Left forelimb (tissue), 1 donor: ENCODE measurements at places on chromosomes 16 and 17.

- no peak for DNase-seq
These were observed 4.3 kb downstream of the RHBDF1 start for GRCh38 chr16:67884-68789.

DNA sequence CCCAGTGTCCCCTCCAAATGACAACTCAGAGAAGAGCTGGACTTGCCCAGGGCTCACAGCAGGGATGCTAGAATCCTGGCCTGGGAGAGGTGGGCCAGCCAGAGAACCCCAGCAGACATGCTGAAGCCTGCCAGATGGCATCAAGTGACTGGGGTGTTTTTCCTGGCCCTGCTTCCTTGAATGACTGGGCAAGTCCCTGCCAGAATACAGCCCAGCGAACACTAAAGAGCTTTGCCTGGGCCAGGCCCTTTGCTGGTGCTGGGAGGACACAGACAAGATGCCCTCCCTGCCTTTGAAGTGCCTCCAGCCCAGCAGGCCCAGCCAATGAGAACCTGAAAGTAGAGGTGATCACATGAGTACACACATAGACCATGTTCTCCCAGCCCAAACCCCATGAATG, 11.5 kb downstream of the ZNF319 start:
- peak; percentile 63 for DNase-seq

- DNase-seq = no peak
These were observed 22.5 kb downstream of the RAB11FIP4 start for GRCh38 chr17:31413874-31414549.

DNA sequence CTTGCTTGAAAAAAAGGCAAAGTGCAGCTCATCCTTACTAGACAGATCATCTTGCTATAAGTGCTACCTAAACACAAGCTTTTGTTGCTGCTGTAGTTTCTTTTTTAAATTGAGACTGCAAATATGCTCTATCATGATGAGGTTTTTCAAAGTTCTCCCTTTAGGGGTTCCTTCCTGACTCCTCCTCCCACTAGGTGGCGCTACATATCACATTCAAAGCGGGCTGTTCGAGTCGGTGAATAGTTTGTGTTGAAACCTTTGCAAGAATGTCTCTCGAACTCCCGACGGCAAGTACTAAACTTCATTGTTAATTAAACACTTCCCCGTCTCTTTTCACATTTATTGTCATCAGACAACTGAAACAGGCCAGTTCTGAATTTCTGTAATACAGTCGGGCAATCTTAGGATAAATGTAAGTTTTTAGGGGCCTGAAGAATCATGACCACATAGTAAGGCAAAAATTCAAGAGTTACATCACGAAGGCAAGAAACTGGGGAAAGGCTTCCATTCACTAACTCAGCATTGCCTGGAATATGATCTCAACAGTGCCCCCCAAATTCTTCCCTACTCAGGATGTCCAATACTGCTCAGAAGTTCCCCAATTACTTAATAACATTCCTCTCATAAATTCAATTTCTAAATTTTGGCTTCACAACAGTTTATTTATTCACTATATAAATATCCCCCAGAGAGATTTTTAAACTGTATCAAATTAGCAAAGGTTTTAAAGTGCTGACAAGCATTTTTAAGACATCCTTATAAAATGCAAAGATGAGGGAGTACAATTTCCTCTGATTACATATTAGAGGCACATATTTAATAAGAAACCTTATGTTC, 6.7 kb downstream of the HS3ST3A1 start:
- DNase-seq = peak; percentile 71

GRCh38 chr16:68506331-68507053, 32.6 kb upstream of the ZFP90 start:
- DNase-seq = no peak

DNA sequence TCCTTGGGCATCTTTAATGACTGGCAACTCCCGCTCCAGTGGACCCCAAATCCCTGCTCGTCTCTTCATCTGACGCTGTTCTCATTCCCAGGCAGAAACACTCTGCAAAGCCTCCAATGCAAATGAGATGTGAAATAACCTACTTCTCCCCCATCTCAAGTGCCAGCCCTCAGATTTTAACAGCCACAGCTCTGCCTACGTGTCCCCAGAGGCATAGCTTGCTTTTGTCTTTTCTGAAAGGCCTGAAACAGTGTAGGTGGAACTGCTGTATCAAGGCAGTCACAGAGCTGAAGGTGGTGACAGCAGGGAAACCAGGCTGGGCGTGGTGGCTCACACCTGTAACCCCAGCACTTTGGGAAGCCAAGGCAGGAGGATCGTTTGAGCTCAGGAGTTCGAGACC, 14.7 kb downstream of the RPH3AL start:
- DNase-seq = no peak

- DNase-seq = no peak
These were observed 383.0 kb downstream of the PMP22 start for GRCh38 chr17:14882131-14882530.

GRCh38 chr16:5865236-5865635, 767.6 kb upstream of the EEF2KMT start:
- DNase-seq = no peak

- DNase-seq = no peak
These were observed 25.0 kb downstream of the MRC2 start for GRCh38 chr17:62652251-62653001.

DNA sequence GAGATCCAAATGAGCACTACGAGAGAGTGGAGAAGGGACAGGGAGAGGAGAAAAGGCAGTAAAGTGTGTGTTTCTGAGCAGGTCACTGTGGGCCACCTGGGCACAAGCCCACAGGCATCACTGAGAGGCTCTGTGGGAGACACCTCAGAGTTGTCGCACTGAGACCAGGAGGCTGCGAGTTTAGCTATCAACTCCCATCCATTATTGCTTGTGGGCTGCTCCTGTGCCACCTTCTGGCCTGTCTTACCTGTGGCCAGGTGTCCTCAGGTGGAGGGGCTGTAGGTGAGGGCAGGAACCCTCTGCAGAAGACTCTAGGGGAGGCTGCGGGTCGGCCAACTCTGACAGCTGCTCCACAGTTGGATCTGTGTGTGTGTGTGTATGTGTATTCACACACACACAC, 2.5 kb upstream of the PRR29 start:
- DNase-seq = no peak

DNA sequence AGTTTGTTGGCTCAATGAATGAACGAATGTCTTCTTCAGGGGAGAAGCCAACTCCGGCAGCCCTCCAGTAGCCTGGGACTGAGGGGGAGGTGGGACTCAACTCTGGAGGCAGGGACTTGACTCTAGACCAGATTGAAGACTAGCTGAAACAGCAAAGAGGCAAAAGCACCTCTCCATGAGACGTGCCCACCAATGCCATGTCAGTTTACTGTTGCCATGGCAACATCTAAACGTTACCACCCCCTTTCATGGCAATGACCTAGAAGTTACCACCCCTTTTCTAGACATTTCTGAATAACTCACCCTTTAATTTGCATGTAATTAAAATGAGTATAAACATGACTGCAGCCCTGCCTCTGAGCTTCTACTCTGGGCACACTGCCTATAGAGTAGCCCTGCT, 91.8 kb downstream of the ASIC2 start:
- no peak for DNase-seq

- DNase-seq = no peak
These were observed 129.7 kb upstream of the GSE1 start for GRCh38 chr16:85483424-85483823.

DNA sequence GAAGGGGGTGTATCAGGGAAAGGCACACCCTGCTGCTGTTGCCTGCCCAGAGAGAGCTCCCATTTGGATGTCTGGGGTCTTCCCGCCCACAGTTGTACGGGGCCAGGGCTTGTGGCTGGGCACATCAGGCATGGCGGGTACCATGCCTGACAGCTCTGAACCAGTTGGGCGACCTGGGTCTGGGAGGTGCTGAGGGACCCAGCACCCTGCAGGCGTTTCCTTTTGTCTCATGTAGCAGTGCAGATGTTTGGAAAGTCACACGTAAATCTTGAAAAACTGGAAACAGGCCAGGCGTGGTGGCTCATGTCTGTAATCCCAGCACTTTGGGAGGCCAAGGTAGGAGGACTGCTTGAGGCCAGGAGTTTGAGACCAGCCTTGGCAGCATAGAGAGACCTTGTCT, 8.4 kb upstream of the JPT2 start:
- no peak for DNase-seq

- DNase-seq = peak; percentile 81
These were observed 39.4 kb upstream of the RAI1 start for GRCh38 chr17:17641621-17642409.

DNA sequence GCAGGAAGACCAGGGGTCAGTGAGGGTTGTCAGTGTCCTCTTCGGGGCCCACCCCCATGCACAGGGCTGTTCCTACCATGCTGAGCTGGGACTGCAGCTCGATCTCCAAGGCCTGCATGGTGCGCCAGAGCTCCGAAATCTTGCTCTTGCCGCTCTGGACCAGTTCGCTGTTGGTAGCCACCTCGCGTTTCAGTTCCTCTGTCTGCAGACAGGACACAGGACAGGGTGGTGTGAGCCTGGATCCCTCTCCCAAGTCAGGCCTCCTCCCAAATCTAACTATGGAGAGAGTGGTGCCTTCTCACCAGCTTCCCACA, 90.9 kb downstream of the GOSR1 start:
- DNase-seq = no peak

DNA sequence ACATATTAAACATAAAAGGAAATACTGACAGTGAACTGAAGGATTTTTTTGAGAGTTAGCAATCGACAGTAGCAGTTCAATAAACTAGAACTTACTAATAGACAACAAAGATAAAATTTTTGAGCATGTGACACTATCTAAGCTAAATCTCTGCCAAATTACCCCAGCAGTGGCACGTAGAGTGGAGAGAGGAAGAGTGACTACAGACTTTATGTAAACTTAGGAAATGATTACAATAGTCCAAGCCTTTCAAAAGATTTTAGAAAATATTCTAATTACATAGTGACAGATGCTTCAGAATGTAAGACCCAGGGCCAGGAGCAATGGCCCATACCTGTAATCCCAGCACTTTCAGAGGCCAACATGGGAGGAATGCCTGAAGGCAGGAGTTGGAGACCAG, 52.4 kb downstream of the CFDP1 start:
- DNase-seq = no peak

- no peak for DNase-seq
These were observed 396 bp upstream of the HOXB7 start for GRCh38 chr17:48611213-48611612.

DNA sequence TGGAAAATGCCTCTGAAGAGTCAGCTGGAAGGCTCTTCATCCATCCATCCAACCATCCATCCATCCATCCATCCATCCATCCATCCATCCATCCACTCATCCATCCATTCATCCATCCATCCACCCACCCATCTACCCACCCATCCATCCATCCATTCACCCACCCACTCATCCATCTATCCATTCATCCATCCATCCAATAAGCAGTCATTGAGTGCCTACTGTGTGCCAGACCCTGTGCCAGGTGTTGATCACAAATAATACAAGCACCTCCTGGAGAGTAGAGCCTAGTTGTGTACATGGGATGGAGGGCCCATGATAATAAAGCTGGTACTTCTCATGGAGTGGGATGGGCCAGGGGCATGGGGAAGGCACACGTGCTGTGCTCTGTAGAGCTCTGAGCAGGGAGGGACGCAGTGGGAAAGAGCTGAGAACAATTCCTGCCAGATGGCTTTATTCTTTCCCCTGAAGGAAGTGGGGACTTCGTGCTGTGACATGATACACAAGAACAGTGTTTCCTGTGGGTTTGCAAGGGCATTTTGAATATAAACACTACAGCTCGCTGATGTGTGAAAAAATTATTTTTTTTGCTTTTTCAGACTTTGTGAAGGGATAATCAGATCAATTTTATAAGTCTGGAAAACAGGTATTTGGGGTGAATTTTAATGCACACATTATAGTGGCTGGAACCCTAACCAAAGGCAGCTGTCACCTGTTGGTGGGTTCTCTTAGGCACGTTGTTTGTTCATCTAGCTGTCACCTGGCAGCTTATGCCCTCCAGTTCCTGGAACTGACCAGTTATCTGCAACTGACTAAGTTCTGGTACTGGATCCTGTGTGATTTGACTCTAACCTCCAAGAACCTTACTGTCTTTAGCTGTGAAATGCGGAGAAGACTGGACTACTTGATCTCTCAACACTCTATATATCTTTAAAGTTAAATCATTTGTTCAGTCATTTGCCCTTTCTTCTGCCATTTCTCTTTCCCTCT, 61.3 kb downstream of the PRKCB start:
- DNase-seq = no peak

- DNase-seq = no peak
These were observed 69.7 kb upstream of the DNAJA2 start for GRCh38 chr16:47043200-47043599.

- DNase-seq = no peak
These were observed 989.7 kb downstream of the CDH11 start for GRCh38 chr16:64132190-64132589.

GRCh38 chr17:50884439-50885311, 18.5 kb upstream of the TOB1 start:
- no peak for DNase-seq

GRCh38 chr17:72463287-72464102, 342.7 kb downstream of the SOX9 start:
- peak; percentile 37 for DNase-seq

DNA sequence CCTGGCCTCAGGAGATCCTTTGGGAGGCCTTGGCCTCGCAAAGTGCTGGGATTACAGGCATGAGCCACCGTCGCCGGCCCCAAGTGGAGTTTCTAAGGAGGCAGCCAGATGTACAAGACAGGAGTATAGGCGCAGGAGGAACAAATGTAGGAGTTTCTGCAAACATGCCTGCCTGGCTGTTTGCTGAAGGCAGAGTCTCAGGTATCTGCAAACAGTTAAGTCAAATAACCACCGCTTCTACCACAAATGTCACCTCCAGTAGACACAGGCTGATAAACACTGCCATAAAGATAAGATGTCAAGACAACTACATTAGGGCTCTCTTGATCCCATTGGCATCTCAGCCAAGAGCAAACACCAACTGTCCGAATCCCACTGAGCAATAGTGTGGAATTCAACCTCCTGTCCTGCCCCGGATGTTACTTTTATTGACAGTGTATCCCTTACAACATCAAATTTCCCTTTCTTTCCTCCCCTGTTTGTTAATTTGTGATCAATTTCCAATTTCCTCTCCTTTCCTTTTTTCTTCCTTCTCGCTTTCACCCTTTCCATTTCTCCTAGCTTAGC, 5.6 kb upstream of the COG1 start:
- no peak for DNase-seq

GRCh38 chr17:82388922-82389283, 17.3 kb downstream of the UTS2R start:
- no peak for DNase-seq

- no peak for DNase-seq
These were observed 196.0 kb downstream of the CBLN1 start for GRCh38 chr16:49085686-49086085.

- DNase-seq = no peak
These were observed 17.4 kb downstream of the LDHD start for GRCh38 chr16:75099075-75099667.
